ENCODE measurements at places on chromosomes 12 and 14.

DNA sequence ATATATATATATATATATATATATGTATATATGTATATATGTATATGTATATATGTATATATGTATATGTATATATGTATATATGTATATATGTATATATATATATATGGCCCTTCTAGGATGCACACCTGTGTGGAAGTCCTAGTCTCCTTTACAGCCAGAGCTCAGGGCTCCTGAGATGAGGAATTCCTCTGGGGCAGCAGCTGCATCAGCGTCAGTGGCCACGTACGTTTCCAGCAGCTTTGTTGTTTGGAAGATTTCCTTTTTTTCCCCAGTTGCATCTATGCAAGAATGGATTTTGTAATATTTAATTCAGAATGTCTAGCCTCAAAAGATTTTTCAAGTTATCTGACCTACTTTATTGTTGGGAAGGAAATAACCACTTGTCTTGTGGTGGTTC, 68.6 kb downstream of the TNFAIP2 start:
- no peak for DNase-seq

DNA sequence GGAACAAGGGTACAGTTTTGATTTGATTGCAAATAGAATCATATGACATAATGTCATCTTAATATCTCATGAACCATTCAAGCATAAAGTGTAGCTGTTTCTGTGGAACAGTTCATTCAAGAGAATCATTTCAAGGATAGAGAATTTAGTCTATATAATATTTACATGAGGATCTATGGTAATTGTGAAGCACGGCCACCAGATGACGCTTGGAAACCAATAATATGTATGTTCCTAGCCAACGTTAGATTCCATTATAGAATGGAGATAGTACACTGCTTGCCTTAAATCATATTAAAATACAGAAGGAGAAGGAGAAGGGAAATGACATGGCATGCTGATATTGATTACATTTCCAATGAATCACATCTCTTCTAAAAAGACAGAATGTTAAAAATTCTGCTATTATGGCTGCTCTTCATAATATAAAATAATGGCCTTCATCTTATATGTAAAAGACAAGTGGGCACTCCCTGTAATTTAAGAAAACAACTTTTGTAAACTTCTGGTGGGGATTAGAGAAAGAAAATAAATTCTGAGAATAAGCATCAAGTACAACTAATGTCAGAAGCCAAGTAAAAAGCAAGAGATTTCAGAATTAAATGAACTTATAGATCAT, 351.0 kb downstream of the NAV3 start:
- no peak for DNase-seq

DNA sequence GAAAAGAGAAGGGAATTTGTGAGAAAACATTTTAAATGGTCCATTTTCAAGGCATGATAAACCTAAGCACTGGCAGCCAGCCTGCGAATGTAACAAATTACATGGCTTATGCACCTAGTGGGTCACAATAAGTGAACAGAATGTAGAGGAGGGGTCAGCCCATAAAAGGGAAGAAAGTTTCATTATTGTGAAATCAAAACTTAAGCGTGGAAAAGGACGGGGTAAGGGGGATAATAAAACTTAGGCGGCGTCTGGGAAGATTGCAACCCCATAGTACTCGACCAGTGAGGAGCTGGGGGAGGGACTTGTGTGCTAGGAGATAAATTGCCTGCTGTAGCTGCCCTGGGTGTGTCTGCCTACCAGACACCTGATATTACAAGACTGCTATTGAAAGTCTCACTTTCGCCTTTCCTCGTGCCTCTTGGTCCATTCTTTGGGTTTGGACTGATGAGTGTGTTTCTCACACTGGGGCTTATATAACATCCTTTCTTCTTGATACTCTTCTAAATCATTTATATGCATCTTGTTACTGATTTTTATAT, 40.6 kb downstream of the ZDHHC17 start:
- DNase-seq: no peak

- no peak for DNase-seq
Measured at GRCh38 chr12:62659453-62660295, 193.0 kb downstream of the MON2 start.

DNA sequence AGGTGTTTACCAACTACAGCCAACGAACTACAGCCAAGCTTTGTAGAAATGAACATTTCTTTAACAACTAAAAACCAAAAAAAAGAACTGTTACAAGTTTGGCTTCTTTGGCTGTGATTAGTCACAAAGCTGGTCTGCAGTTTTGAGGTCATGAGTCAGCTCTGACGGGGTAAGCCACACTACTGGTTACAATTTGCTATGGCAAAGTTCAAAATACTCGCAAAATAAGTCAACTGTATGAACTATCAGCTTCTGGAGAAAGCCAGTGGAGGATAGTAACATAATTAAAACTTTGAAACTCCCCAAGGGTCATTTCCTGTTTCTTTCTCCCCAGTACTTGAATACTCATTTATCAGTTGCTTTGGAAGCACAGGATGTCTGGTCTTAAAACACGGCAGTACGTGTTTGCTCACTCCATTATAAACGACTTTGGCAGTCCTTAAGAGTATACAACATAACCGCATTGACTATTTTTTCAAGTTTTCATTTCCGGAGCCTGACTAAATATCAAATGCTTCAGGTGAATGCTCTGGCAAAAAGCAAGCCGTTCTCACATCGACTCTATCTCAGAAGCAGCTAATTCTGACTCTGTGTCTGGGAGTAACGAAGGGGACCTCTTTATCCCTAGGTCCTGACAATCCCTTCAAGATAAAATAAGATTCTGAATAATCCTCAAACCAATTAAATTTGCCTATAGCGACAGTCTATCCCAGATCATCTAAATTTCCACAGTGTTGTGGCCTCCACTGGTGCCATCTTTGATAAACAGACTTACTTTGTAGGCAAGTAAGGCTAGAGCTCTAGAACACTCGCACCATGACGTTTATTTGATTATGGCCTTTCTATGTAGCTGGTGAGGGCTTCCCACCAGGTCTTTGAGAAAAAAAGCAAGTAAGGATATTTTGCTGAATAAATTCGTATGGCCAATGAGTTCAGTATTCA, 10.6 kb downstream of the PHLDA1 start:
- DNase-seq: no peak

DNA sequence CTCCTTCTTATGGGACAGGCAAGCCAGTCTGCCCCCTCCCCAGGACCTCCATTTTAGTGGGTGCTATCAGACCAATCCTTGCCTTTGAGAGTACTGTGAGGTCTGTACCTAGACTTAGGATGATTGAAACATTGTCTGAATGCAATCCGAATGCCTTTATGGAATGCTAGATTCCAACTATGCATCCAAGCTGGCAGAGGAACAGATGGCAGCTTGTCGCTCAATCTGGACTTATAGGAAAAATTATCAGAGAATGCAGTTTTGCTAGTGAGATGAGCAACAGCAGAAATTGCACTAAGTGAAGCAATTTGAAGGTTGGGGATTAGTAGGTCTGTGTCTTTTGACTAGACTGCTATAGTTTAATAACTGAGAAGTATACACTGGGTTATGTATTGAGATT, 109.1 kb downstream of the DYRK2 start:
- DNase-seq: no peak

DNA sequence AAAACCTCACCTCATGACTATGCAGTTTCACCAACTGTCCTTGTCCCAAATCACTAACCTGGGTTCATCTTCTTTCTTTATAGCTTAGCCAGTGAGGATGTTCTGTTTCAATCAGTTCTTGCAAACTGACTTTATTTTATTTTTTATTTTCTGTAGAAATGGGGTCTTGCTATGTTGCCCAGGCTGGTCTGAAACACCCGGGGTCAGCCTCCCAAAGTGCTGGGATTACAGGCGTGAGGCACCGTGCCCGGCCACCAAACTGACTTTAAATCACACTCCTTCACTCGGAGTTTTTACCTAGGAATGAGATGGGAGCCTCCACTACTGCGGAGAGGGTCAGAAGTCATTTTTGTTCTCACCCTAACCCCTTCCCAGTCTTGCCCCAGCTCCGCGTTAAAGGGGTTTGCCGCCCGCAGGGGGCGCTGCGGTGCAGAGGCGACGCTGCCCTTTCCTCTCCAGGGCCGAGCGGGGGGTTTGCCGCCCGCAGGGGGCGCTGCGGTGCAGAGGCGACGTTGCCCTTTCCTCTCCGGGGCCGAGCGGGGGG, 7.0 kb upstream of the B4GALNT3 start:
- DNase-seq: no peak

DNA sequence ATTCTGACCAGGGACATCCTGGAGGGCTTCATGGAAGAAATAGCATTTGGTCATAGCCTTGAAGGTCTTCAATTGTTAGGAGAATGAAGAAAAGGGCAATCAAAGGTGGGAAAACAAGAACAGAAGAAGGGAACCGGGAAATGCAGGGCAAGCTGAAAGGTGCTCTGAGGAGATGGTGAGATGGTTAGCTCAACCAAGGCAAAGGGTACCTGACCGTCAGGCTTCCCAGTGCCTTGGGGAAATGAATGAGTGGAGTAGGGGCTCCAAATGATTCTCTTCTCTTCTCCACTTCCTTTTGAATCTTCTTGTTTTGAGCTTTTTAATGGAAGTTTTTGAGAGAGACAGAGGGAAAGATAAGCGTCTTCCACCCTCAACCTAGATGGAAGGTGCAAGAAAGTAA, 155.6 kb upstream of the PWP1 start:
- DNase-seq: no peak

DNA sequence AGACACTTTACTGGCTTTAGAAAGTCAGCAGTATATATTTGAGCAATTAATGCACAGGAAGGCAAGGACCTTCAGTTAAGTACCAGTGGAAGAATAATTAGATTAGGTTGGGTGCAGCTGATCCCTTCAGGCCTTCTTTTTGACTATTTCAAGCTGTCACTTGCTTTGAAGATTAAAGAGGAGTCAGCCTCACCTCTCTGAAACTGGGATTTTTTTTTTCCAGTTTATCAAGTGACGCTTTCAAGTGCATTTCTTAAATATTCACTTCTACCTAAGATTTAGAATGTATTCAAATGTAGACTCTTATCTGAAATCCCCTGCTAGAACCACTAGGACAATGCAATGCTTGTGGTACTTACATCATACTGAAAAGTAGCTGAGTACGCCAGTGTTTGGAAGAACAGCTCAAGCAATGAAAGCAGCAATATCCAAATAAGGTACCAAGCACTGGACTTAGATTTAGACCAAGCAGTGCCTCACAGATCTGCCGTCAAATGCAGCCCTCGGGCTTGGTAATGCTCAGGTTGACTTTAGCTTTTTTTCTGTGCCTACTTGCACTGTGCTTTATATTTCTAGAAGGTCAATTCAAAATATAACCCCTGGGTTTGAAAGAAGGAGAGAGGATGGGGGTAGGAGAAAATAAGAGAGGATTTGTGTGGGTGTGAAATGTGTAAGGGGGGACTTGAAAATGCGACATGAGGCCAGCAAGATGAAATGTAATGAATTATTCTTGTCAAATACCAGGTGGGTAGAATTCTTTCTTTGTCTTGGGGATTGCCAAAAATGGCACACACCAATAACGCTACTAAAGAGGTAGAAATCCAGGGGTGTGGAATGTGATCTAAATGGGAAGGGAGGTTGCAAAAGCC, 3.7 kb upstream of the FERMT2 start:
- DNase-seq: no peak

- no peak for DNase-seq
Measured at GRCh38 chr14:88232771-88233170, 90.3 kb downstream of the KCNK10 start.

DNA sequence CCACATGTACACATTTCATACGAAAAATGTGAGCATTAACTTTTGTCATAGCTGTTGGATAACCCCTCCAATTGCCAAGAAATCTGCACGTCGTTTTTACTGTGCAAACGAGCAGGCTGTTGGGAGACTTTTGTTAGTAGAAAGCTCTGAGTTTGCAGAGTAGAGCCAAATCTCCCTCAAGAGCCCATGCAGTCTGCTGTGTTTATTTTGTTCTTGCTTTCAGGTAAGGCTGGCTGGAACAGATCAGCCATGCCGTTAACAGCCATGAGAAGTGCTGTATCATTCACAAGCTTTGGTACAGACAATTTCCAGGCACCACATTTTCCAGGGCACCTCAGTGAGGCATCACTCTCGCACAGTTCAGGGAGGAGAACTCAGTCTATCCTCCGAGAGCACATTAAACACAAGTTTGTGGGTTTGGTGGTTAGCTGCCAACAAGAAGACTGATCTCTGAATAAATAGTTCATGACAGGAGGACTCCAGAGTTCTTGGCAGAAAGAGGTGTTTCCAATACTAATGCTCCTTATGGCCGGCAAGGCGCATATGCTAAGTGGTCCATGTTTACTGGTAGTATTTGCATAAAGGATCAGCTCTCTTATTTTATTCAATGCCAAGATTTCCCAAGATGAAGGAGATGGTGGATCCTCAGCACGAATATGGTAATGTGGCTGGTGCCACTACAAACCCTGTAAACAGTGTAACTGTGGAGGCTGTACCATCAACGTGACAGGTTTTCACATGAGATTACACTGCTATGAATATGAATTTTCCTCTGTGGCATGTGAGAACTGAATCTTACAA, 30.3 kb upstream of the PELI2 start:
- DNase-seq: no peak

DNA sequence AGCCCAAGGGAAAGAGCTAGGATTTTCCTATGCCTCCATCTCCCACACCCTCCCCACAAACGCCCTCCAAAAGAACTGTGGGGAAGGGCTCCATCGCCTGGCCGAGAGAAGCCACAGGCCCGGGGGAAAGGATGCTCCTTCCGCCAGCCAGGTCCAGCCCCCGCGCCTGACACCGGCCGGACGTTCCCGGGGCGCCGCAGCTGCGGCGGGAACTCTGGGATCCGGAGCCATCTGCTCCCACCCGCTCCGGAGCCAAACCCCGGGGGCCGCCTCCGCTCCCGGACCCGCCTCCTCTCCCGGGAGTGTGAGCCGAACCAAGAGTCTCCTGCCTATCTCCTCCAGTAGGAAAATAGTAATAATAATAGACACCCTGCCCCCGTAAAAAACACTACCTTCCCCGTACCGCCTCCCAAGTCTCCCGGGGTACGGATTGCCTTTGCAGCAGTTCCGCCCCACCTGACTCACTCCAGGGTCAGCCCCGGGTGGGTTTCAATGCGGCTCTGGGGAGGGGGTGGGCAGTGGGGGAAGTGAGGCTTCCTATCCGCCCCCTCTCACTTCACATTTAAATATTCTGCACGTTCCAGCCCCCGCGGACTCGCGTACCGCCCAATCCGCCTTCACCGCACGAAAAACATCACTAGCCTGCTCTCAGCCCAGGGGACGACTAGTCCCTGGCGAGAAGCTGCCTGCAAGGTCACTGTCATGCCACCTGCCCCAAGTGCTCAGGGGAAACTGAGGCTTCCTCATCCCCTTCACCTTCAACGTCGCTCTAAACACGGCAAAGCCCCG, 2.4 kb downstream of the AGAP2 start:
- no peak for DNase-seq

DNA sequence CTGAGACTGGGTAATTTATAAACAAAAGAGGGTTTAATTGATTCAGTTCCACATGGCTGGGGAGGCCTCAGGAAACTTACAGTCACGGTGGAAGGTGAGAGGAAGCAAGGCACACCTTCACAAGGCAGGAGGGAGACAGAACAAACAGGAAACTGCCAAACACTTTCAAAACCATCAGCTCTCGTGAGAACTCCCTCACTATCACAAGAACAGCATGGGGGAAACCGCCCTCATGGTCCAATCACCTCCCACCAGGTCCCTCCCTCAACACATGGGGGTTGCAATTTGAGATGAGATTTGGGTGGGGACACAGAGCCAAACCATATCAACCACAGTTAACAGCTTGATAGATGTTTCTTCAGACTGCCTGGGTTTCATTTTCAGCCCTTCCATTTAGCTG, 6.2 kb upstream of the GNPNAT1 start:
- no peak for DNase-seq

- DNase-seq: no peak
Measured at GRCh38 chr12:49585477-49586459, 17.8 kb upstream of the MCRS1 start.
